Activated naive CD4-positive, alpha-beta T cell treated with anti-CD3 and anti-CD28 coated beads, Interleukin-2, amount 50 U/mL, for 72 hours (primary cell): ENCODE measurements at places on chromosomes 3 and 15.

GRCh38 chr3:36740787-36741186, 23.6 kb downstream of the DCLK3 start:
- no peak for DNase-seq

- no peak for DNase-seq
These were observed 5.7 kb upstream of the MAPK6 start for GRCh38 chr15:52013151-52013791.

DNA sequence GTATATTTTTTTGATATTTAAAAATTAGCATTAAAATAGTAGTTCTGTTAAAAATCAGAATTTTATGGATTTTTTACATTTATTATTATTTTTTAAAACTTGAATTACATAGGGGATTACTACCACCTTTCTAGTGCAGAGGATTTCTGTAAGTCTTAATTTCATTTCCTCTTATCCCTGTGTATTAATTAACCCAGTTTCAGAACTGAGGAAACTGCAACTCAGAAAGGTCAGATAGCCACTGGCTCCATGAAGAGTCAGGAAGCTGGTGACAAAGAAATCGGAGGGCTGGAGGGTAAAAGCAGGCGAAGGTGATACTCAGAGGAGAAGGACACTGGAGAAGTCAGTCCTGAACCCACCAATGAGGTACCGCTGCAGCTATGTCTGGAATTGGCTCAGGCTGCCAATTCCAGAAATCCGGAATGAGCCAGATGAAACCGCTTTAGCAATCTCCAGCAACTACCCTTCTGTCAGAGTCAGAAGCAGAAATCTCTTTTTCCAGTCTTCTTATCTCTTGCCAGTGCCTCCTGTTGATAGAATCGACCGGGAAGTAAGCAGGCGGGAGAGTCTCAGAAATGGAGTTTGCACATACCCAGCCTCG, 308.5 kb downstream of the SV2B start:
- DNase-seq: no peak

DNA sequence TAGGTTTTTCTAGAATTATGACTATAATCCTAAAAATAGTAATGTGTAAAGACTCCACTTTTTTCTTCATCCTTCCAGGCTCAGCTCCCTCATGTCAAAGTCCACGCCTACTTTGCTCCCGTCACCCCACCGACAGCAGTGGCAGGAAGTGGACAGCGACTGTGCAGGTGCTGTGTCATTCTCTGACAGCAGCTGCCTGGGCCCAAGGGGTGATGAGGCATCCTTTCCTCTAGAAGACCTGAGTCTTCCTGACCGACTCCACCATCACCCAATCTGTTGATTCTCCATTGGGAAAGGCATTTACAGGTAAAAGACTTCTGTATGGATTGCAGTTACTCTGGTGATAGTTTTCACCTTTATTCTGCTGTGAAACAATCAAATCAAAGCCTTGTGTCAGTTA, 54.8 kb downstream of the UBP1 start:
- DNase-seq: no peak

DNA sequence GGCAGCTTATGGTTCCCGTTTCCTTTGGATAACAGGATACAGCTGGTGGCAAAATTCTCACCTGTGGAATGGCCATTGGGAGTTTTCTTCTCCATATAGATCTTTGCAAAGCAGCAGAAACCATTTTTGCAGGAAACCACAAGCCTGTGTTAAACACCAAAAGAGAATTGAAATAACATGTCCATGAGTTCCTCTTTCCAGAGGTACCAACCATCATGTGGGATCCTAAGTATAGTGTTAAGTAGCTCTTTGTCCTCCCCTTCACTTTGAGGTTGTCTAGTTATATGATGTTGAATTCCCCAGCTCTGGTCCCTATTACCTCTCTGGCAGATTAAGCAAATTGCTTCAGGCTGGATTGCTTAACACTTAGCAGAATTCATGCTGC, 94.9 kb downstream of the AKAP13 start:
- no peak for DNase-seq

GRCh38 chr3:16932877-16933276, 48.1 kb downstream of the PLCL2 start:
- no peak for DNase-seq

DNA sequence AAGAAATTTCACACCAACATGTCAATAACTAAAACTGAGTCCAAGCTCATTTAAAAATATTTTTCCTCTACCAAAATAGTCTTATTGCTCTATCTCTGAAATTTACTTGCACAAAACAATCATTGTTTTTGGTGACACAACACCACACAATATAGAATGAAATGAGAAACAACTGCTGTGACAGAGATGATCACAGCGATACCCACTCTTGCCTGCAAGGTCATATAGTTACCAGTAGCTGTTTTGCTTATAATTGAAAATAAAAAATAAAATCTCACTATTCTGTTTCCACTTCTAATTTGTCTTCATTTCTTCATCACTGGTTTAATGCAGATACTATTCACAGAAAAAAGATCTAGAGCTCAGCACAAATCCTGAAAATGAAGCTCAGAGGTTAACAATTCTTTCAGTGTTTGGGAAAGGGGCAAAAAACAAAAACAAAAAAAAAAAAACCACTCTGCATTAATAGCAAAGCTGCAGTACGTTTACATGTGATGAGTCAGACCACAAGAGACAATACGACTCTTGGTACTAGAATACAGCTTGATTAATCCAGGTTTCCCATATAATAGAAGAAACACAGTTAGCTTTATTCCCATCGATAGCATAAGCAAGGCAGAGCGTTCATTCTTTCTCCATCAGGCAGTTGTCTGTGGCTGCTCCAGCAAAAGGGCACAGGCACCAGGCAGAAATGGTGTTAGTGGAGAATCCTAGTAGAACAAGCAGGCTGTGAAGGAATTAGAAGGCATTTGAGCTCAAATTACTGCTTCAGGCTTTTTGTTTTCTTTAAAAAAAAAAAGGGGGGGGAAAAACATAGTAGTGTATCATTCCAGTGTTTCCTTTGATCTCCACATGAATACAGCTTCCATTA, 773 bp downstream of the ANKRD28 start:
- DNase-seq: no peak

DNA sequence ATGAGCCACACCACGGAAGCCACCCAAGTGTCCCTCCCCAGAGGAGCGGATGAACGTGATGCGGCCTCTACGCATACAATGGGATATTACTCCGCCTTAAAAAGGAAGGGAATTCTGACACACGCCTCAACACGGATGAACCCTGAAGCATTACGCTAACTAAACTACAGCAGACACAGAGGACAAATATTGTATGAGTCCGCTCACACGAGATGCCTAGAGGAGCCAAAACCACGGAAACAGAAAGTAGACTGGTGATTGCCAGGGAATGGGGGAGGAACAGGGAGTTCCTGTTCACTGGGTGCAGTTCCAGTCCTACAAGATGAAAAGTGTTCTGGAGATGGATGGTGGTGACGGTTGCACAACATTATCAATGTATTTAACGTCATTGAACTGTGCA, 32.7 kb downstream of the SRGAP3 start:
- DNase-seq: no peak

DNA sequence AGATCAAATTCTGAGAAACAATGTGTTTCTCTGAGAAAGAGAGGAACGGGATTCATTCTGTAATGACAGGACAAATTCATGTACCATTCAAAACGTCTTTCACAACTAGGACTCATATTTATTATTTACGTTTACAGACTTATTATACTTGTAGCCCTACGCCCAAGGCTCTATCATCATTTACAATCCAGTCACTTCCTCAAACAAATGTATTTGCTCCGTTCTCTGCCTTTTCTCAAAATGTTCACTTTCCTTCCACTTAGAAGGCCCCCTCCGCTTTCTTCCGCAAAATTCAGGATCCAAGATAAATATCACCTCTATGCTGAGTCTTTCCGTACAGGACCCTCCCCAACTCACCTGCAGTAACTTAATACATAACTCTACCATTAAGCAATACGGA, 745 bp downstream of the RSL24D1 start:
- no peak for DNase-seq

- DNase-seq: no peak
These were observed 59.3 kb upstream of the RAD18 start for GRCh38 chr3:9022305-9023225.

- DNase-seq: no peak
These were observed 27.5 kb upstream of the FAM81A start for GRCh38 chr15:59410391-59410896.

DNA sequence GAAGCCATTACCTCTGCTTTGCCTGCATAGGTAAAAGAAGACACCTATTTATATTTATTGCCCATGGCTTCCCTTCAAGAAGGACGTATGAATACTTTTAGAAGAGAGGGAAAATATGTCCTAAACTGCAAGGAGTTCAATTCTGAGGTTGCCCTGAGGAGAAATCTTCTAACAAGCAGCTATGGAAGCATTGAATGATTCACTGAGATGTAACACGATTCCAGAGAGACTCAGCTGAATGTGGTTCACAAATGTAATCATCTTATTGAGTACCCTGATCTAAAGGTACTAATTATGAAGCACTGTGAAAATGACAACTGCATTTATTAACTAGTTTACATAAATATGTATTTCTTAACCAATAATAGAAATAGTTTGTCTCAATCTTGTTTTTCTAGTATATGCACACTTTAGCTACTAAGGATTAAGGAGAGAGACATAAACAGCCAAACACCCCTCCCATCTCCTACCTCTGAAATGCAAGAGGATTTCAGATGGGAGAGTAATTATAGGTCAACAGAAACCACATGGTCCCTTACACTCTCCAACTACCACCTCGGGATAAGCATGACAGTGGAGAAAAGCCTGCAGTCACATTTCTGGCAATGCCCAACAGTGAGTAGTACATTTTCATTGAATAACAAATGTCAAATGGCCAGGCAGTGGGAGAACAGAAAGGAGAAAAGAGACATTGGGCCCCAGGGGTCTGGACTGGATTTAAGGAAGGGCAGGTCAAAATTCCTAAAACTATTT, 506.2 kb upstream of the IL12A start:
- DNase-seq: no peak

DNA sequence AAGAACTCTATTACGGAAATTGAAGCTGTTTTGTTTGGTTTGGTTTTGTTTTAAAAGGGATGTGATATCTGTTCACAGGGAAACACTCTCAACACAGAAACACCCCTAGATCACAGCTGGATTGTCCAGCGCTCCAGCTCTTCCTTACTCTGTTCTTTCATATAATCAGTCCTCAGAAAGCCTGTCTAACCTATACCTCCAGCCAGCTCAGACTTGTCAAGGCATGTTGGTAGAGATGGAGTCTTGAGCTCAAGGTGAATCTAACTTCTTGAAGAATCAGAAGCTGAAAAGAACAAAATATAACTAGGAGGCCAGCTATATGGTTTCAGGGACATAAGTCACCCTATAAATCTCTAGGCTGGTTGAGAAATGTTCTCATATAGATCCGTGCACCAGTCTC, 110.2 kb upstream of the EPHA3 start:
- DNase-seq: no peak

DNA sequence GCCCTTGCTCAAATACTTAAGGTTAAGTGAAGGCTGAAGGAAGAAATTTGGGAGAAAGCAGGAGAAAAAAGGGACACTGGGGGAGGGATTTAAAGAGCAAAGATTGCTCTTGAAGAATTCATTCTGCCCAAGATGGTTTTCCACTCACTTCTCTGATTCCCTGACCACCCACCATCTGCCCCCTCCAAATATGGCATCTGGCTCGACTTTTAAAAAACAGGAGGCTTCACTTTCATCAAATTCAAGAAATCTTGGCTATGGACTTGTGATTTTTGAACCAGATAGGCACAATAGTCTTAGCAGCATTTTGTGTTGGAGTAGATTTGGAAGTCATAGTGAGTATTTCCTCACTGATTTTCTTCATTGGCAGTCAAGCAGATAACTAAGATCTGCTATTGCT, 574.4 kb upstream of the SUCLG2 start:
- no peak for DNase-seq

GRCh38 chr3:31695280-31696008, 162.7 kb downstream of the STT3B start:
- DNase-seq: no peak

DNA sequence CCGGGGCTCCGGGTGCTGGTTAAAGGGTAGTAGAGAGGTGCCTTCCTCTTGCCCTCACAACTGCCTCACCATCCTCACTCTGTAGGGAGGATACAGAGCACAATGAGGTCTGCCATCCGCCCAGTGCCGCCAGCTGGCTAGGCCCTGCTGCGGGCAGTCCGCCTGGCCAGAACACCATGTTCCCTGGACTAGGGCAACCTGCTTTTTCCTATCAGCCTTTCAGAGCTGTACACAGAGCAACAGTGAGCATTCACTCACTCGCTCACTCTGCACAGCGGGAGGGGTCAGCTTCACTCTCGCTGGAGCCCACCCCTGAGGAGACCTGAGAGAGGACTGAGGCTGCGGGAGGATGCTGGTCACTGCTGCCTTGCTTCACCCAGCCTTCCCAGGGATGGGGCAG, 218.7 kb upstream of the CHRNA7 start:
- no peak for DNase-seq

- DNase-seq: no peak
These were observed 75.3 kb downstream of the SSR3 start for GRCh38 chr3:156479604-156480003.
